T-helper 1 cell (primary cell): ENCODE measurements at places on chromosomes 7 and 10.

DNA sequence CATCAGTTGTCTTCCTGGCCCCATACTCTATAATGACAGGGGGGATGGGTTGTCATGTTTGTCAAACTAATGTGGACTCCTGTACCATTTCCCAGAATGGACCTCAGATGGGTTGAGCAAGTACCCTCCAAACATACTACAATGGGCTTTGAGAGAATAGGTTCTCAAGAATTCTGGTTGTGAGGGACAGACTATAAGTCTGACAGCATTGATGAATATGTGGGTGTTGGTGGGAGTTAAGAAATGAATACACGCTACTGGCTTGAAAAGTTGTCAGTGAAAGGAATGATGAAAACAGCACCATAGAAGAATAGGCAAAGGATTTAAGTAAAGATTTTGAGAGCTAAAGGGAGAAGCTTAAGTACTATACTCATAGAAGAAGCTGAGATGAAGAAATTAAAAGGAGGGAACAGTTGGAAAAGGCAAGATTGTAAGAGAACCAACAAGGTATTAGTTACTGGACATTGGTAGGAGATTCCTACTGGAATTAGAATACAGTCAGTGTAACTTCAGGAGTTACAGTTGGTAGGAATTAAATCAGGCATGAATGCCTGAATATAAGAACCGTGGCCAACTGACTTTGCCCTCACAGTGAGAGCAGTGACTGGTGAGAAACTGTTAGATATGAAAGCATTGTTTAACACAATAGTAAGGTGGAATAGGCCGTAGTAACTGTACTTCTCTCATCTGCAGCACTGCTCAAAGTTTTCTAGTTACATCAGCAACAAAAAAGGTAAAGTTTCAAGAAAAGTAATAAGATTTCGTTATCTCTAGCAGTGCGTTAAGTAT is 86.3 kb downstream of the LCOR start:
- no peak for DNase-seq

DNA sequence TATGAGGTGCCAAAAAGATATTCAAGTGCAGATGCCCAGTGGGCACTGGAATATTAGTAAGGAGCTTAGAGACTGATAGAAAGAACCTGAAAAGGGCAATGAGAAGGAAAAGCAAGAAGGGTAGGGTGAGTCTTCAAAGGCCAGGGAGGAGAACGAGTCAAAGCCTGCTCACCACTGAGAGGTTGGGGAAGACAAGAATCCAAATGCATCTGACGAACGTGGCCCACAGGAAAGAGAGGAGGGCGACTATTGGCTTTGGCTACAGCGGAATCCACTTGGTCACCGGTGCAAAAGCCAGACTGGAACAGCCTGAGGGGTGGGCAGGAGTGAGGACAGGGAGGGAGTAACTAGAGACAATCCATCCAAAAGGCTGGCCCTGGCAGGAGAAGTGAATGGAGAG is 216.7 kb upstream of the KLF14 start:
- DNase-seq, result no peak

DNA sequence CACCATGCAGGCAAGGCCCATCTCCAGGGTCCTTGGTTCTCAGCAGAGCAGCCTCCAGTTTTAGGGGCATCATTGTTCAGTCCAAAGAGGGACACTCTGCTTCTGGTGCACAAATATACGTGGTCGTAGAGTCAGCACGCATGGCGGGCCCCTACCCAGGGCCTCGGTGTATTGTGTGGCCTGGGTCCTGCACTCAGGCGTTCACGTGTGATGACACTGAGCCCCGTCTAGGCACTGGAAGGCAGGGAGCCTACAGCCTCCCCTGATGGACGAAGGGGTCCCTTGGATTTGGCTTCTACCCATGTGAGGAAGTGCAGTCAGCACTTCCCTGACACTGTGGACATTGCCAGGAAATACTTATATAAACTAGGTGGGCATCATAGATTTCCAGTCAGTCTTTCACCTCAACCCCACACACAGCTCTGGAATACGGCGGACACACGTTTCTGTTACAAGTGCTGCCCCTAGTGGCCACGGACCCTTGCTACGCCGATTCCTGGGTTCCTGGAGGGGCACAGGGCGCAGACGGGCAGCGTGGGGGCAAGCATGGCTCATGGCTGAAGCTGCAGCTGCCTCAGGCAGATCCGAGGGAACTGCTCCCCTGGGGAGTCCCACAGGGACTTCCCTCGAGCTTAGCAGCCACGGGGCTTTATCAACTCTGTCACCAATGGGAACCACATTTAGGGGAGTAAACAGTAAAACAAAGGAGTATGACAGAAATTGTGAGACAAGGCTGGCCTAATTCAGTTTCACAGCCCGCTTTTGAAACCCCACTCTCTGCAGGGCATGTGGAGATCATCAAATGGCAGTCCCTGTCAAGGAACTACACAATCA is 25.4 kb downstream of the AIFM2 start:
- DNase-seq, result no peak

DNA sequence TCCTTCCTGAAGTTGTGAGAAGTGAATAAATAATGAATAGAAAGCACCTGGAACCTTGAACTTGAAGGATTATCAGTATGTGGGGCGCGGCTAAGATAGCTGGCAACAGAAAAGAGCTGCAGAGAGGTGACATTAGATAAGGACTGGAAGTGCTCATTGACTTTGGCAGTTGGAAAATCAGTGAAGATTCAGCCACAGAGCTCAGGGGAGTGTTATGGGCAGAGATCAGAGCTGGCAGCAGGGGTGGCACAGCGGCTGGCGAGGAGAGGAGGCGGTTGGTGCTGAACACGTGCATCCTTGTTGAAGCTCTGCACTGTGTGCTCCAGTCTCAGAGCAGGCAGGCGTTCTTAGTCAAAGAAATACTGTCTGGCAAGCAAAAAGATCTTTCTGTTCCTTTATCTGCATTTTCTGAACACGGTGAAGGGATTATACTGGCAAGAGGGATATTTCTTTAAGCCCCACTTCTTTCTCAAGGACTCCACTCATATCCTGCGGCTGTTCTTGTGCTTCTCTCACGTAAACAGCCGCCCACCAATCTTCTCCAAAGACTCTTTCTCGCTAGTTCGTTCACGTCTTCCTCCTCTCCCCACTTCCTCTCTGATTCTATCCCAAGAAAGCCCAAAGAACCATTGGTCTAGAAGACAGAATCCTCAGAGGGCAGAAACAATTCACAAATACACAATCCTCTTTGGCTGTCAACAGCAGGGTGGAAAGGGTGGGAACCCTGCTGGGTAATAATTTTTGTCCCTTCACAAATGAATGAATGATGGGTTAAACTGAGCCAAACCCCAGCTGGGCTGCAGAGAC is 38.6 kb upstream of the ADD3 start:
- DNase-seq, result no peak

- no peak for DNase-seq
Measured at GRCh38 chr10:15990535-15991129, 130.3 kb upstream of the MINDY3 start.

GRCh38 chr10:2214805-2215204 is 477.5 kb upstream of the ADARB2 start:
- no peak for DNase-seq

DNA sequence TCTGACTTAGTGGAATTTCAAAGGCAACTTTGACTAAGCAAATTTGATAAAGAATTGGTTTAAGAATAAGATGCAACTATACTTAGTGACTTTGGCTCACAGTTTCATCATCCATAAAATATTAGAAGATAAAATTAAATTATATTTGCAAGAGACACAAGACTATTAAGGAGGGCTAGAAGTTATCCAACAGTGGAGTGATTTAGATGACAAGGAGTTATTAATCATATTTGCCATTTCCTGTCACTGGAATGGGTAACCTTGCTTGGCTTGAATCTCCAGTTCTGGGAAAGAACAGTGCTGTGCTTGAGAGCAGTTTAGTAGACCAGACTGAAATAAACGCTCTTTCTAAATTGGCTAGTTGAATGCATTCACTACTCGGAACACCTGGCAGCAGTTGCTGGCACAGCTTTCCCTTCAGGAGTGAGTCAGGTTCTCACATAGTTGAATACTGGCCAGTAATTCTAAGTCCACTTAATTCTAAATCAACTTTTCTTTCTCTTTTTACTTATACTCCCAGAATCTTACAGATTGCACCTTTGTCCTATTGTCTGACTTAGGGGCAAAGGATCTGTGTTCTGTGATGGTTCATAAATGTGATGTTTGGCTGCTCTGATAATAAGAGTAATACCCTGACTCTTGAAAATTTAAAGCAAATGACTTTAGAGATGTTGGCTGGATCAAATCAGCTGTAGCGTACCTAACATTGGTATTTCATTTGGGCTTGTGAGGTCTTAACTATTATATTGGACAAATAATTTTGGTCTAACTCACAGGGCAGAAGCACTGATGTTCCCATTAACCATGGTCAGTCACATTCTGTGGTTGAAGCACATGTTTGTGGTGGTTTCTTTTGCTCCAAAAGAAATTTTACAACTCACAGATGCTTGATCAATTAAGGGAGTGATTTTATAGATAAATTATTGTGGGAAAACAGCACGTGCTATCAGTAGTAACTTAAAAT is 16.6 kb downstream of the STMP1 start:
- DNase-seq, result no peak

GRCh38 chr10:69901628-69902505 is 100.2 kb downstream of the COL13A1 start:
- no peak for DNase-seq

GRCh38 chr7:48748081-48748833 is 176.1 kb upstream of the CDC14C start:
- no peak for DNase-seq

GRCh38 chr10:12019283-12019971 is 23.2 kb downstream of the UPF2 start:
- no peak for DNase-seq

GRCh38 chr10:104574427-104574826 is 66.7 kb upstream of the SORCS3 start:
- no peak for DNase-seq

GRCh38 chr10:75492173-75492925 is 60.9 kb downstream of the LRMDA start:
- no peak for DNase-seq

DNA sequence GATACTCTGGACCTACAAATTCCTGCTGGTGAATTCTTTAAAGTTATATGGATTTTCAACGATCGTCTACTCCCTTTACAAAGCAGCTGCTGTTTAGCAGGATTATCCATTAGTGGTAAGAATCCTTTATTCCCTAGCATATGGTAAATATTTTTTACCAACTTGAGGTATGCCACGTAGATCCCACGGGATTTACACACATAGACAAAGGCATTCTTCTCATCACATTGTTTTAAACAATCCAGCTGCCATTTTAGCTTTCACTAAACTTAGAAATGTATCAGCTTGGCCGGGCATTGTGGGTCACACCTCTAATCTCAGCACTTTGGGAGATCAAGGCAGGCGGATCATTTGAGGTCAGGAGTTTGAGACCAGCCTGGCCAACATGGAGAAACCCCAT is 148.0 kb upstream of the SH2B2 start:
- DNase-seq, result no peak

- no peak for DNase-seq
Measured at GRCh38 chr10:23258516-23258915, 66.4 kb downstream of the PTF1A start.

GRCh38 chr10:75497997-75498883 is 66.8 kb downstream of the LRMDA start:
- DNase-seq, result no peak

DNA sequence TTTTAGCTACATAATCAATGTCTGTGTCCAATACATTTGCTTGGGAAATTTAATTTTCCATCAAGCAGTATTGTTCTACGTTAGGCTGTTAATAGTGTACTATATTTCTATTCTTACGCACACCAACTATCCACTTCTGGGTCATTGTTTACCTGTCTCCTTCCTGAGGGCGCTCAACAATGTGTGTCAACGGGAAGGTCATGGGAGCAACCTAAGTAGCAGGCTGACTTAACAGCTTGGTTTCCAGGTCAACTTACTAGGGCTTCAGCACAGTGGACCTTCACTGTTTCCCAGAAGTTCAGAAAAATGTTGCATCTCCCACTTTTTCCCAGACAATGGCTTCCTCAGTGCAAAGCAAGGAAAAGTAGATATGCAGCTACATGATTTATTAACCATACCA is 13.7 kb downstream of the THSD7A start:
- DNase-seq, result no peak

DNA sequence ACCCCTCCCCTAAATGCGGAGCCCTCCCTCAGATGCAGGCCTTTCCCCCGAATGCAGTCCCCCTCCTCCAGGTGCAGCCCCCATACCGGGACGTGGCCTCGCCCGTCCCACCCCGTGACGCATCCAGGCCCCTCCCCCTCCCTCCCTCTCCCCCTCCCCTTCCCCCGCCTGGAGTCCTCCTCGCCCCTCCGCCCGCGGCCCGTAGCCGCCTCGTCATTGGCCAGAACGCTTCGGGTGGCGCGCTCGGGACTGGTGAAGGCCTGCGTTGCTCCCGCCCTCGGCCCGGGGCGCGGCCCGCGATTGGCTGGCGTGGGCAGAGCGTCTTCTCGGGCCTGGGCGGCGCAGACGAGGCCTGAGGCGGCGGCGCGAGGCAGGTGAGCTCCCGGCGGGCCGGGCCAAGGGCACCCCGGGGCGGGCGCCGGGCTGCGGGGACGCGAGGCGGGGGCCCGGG is 16.0 kb upstream of the SUN1 start:
- peak; percentile 94 for DNase-seq

DNA sequence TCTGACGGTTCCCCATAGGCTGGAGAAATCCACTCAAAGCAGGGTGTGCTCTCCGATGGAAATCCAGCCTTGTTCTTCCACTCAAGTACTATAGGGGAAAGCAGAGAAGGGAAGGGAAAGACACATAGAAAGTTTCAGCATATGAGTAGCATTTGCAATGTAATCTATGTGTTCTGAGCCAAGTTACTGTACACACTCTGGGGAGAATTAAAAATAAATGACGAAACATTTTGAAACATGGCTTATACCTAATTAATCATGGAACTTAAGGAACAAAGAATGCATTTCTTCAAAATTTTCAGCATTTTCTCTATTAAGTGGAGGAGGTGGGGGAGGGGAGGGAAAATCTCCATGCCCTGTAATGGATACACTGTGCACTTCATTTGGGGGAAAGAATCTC is 198.1 kb upstream of the HABP2 start:
- no peak for DNase-seq

- no peak for DNase-seq
Measured at GRCh38 chr7:158302274-158303070, 285.2 kb downstream of the PTPRN2 start.

DNA sequence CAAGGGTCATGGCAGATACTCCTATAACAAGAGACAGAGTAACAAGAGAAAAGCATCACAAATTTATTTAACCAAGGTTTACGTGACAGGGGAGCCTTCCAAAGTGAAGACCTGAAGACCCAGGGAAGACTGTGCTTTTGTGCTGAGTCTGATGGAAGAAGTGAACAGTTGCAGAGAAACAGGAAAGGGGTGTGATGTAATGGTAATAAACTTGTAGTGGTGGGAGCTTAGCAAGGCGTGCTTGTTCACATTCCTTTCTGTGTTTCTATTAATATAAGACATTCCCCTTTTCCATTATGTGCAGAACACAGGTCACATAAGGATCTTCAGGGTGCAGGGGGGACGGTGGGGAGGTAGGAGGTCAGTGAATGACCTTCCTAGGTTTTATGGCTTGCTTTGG is 25.5 kb upstream of the C10orf67 start:
- DNase-seq, result no peak

DNA sequence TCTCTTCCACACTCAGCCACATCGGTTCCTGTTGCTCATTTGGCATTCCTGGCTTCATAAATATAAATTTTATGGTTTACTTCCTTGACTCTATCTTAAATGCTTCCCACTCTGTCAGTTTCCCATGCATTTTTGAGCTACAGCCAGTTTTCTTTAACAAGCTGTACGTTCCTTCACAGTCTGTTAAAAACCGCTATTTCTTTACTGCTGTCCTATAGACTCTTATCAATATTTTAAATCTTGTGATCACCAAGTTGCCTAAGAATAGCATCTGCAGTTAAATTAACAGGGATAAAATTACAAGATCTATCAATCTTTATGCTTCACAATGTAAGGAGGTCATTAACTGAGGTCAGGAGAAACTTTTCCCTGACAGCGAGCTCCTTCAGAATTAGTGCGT is 103.1 kb upstream of the RHOBTB1 start:
- no peak for DNase-seq
